ENCODE measurements at places on chromosomes 7 and 10.
A peak's percentile ranks its signal among the peaks of the same experiment; 100 is the strongest.

- DNase-seq: no peak
Observed at GRCh38 chr10:113457408-113457807, 95.4 kb upstream of the HABP2 start.

GRCh38 chr7:154886591-154886990, 116.3 kb downstream of the PAXIP1 start:
- DNase-seq: no peak

GRCh38 chr10:4280461-4281189, 495.6 kb upstream of the KLF6 start:
- DNase-seq: no peak

GRCh38 chr7:22855049-22855392, 32.4 kb upstream of the TOMM7 start:
- no peak for DNase-seq

DNA sequence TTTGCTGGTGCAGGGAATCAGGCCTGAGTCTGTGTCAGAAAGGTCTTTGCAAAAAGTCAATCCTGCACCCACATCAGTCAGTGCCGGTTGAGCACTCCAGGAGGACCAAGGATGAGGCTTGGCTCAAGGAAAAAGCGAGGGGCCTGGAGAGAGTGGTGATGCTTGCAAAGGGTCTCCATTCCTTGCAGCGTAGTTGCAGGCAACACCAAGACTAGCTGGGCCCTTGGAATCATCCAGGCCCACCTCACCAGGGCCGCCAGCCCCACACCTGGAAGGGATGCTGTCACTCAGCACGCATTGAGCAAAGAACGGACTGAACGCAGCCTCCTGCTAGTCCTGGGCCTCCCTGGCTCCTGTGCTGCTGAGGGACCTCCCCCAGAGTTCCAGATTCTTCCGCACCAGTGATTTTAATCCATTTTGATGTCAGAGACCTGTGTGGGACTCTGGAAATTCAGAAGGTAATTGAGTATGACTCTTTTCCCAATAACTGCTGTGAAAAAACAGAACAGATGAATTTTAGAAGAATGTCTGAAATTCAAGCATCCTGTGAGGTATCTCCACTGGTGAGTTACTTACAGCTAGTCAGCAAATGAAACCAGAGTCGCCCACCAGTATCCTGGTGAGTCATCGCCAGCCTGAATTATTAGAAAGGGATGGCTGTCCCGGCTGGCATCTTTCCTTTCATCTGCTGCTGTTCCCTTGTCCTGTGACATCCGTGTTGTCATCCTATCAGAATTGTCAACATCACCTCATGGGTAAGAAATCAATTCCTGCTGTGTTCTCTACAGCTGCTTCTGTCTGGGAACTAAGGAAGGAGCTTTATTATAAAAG, 150.8 kb upstream of the NPS start:
- DNase-seq: no peak

DNA sequence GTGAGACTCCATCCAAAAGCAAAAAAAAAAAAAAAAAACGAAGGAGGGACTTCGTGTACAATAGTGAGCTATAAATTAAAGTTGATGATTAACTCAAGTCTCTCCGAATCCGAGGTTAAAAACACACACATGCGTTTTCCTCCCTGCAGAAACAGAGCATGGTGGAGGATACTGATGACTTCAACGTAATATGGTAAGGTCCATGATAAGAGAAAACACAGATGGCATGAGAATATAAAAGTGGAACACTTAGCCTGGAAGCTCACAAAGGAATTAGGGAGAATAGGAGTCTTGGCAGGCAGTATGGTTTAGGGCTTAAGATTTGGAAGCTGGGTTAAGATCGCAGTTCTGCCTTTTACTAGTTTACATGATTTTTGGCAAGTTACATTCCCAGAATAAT, 20.1 kb upstream of the GSTK1 start:
- no peak for DNase-seq

- no peak for DNase-seq
Observed at GRCh38 chr10:5959581-5960069, 17.7 kb downstream of the IL15RA start.

- DNase-seq: no peak
Observed at GRCh38 chr7:109178342-109178741, 608.7 kb downstream of the DNAJB9 start.

GRCh38 chr10:21675157-21675796, 141.2 kb downstream of the MLLT10 start:
- DNase-seq: peak; percentile 66

DNA sequence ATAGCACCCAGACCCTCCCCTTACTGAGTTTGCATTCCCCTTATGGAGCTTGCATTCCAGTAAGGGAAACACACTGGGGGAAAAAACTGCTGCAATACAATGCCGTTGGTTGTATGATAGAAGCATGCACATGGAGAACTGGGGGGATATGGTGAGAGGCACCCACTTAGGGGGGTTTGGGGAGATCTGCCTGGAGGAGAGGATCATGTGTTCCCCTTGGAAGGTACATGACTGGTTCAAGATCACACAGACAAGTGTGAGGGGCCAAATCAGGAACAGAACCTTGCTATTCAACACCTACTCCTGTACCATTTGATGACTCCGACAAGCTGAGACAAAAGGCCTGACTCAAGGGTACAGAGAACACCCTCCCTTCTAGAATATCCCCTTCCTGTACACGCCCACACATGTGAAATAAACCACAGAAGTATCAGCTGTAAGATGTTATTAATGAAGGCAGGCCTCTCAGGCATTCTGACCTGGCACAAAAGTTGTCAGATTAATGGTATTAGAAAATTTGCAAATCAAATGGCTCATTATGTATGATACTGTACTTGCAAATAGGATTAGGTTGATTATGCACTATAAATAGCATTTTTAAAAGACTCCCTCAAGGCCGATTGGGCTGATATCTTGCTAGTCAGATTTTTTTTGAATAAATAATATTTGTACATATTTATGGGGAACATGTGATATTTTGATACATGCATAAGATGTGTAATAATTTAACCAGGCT, 122.2 kb downstream of the NPY start:
- DNase-seq: no peak

- DNase-seq: no peak
Observed at GRCh38 chr10:58305821-58306220, 29.0 kb upstream of the UBE2D1 start.

- DNase-seq: no peak
Observed at GRCh38 chr10:90328896-90329295, 528.9 kb downstream of the HTR7 start.

GRCh38 chr7:36217211-36217960, 64.3 kb downstream of the EEPD1 start:
- no peak for DNase-seq

- no peak for DNase-seq
Observed at GRCh38 chr7:19619122-19619521, 89.7 kb downstream of the POLR1F start.

DNA sequence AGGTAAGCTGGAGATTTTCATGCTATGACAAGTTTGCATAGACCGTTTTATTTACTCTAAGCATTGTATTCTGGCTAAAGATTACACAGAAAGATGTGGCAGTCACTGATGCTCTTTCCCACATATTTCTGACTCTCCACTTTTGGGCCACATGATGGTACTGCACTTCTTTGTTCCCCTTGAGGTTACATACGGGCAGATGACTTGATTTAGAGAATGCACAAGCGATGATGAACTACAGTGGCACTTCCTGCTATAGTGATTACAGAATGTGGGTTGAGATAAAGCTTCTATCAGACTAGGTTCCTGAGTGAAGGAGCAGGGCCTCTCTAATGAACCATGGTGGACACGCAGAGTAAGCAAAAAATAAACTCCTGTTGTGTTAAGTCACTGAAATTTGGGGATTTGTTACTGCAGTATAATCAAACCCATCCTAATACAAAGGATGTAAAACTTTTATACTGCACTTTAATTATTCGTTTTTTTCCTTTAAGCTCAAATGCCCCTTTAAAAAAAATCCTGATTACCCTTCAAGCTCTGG, 177.9 kb downstream of the TAX1BP1 start:
- no peak for DNase-seq

DNA sequence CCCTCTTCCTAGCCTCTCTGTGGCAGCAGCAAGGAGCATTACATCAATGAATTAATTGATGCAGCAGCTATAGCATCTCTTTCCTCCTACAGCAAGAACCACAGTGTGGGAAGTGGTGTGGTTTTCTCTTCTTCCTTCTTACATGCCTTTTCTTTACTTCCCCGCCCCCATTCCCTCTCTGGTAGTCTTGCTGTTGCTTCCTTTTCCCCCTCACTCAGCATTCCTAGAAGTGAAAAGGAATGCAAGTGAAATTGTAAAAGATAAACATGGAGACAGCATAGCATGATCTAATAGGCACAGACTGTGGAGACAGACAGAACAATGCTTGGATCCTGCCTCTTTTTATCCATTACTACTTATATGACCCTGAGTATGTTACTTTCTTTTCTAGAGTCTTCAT, 370.5 kb upstream of the BMPER start:
- no peak for DNase-seq

- DNase-seq: no peak
Observed at GRCh38 chr7:133957845-133958244, 169.3 kb upstream of the LRGUK start.

DNA sequence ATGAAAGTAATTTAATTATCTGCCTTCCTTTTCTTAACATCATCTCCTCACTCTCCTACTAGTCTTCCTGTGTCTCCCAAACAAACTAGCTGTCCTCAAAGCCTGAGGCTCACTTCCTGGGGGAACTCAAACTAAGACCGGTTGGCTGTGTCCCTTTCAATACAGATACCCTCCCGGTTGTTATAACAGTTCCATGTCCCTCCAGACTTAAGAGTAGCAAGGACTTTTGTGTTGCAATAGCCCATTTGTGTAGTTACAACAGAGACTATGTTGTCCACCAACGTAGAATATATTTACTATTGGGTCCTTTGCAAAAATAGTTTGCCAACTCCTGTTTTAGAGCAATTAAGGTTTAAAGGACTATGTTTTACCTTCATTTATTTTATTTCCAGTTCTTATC, 8.6 kb upstream of the TARP start:
- DNase-seq: no peak

GRCh38 chr7:43763183-43763582, 4.7 kb downstream of the BLVRA start:
- no peak for DNase-seq

DNA sequence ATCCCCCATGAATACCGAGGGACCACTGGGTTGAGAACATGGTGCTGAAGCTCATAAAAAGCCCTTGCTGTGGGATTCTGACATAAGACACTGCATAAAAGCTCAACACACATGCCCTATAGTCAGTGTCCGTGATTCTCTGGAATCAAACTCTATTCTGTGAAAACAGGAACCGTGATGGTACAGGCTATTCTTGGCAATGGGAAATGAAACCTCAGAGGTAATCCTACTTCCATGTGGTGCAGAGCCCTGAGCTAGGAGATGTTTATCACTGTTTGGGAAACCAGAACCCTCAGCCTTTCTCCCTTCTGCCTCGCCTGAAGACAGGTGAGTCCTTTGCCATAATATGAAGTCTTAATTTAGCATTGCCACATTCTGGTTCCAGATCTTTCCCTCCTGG, 80.8 kb upstream of the PRSS1 start:
- DNase-seq: no peak

DNA sequence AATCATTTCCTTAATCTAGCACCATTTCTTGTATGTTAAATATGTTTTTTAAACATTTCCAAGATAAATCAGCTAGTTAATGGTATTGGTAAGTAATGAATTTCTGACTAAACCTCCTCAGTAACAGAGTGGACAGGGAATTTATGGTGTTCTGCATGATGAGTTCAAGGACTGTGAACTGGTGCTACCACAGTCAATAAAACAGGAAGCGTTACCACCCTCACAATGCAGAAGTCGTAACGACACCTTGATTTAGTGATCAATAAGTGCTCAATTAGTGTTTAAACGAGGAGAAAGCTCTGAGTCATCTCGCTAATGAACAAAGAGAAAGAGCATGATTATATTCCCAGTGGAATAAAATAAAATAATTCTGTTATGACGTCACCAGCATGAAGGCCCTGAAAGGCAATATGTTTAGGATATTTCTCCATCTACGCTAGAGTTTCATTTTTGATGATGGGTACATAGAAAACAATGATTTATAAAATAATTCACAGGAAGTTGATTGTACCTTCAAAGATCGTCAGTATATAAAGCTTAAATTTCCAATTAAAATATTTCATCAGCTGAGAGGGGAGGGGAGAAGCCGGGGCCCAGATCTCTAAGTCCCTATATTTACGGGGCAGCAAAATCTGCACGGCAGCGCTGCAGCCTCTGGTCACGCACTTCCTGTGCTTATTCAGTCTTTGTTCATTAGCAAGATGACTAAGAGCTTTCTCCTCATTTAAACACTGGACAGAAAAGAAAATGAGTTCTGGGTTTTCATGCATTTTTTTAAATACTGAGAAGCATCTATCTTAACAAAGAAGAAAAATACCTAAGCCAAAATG, 400.5 kb downstream of the PTPRN2 start:
- no peak for DNase-seq

GRCh38 chr7:18019555-18019954, 8.1 kb downstream of the PRPS1L1 start:
- no peak for DNase-seq

DNA sequence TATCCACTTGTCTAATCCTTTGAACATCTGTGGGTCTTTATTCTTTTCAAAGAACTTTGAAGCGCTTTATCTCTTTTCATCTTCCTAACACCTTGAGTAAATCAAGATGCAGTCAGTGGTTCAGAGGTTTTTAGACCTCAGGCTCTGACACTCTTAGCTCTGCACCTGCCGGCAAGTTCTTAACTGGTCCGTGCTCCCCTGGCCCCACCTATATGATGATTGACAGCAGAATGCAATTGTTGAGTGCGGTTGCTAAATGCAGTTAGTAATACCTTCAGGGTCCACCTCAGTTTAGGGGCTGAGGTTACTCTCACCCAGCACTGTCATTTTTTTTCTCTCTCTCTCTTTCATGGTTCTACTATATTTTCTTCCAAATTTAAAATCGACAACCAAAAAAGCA, 854.2 kb upstream of the AUTS2 start:
- DNase-seq: no peak

- DNase-seq: no peak
Observed at GRCh38 chr7:112370436-112370835, 79.8 kb upstream of the IFRD1 start.

DNA sequence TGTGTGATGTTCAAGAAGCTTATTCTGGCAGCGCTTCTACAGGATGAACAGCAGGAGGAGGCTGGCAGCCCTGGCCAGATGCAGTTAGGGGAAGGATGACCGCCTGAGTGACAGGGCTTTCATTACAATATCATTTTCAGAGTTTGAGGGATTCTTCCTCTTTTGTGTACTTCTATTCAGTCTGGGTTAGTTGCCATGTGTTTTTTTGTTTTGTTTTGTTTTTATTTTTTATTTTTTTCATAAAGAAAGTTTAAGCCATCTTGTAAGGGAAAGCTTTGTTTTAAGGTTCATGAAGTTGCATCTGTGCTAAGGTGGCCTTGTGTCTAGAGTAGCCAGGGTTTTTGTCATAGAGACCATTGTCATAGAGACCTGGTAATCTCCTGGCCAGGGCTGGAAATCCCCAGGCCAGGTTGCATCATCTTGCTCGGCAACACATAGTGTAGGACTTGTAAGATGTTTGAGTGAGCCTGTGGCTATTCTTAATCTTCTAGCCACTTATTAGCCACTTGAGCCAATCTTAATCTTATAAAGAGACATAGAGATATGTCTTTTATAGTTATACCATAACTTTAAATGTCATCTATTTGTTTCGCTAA, 230.5 kb upstream of the TMEM229A start:
- no peak for DNase-seq

GRCh38 chr10:113104047-113104446, 154.0 kb downstream of the TCF7L2 start:
- no peak for DNase-seq

- DNase-seq: no peak
Observed at GRCh38 chr7:22992874-22993840, 20.8 kb downstream of the HYCC1 start.

GRCh38 chr10:130018265-130018664, 54.2 kb upstream of the EBF3 start:
- no peak for DNase-seq

- no peak for DNase-seq
Observed at GRCh38 chr7:66671034-66671433, 42.4 kb downstream of the KCTD7 start.
